ENCODE measurements at places on chromosomes 7 and 10.

DNA sequence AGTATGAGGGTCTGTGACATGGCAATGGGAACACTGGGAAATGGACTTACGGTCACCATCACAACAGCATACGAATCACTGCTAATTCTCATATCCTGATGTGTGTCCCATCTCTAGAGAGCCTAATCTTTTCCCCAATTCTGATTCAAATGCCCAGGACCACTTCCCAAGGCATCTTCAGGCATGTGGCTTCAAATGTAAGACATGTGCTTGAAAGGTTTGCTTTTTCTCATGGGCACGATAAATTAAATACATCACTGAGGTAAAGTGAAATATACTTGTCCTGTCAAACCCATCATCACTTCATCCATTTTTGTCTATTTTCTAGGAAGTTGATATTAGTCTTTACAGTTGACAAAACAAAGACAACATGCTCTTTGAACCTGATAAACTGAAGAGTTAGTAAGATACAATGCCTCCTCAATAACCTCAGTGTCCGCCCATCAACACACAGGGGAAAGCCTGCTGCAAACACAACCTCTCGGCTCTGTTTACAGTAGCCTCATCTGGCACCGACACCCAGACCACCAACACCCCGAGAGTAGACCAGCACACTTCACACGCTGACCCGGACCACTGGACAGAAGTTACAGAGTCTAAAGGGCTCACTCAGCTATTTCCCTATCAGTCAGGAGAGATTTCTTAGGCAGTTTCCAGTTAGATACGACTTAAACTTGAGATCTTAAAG is 24.8 kb downstream of the GRB10 start:
- no peak for DNase-seq

GRCh38 chr7:51611937-51612336 is 295.3 kb upstream of the COBL start:
- no peak for DNase-seq

GRCh38 chr10:30756151-30756550 is 126.6 kb upstream of the LYZL2 start:
- no peak for DNase-seq

- peak; percentile 83 for DNase-seq
Measured at GRCh38 chr7:74464931-74465886, 11.5 kb downstream of the GTF2IRD1 start.

DNA sequence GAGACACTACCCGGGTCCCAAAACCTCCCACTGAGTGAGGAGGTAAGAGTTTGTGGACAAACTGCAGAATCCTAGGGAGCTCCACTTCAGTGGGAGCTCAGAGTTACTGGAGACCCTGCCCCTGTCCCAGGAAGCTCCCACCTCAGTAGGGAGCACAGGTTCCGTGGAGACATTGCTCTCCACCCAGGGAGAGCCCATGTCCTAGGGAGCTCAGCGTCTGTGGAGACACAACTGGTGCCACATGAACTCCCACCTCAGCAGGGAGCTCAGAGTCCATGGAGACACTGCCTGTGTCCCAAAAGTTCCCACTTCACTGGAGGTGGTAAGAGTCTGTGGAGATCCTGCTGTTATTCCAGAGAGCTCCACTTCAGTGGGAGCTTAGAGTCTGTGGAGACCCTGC is 6.3 kb downstream of the MYO1G start:
- DNase-seq, result no peak

GRCh38 chr7:67478066-67478465 is 481.4 kb downstream of the TYW1 start:
- DNase-seq, result no peak

DNA sequence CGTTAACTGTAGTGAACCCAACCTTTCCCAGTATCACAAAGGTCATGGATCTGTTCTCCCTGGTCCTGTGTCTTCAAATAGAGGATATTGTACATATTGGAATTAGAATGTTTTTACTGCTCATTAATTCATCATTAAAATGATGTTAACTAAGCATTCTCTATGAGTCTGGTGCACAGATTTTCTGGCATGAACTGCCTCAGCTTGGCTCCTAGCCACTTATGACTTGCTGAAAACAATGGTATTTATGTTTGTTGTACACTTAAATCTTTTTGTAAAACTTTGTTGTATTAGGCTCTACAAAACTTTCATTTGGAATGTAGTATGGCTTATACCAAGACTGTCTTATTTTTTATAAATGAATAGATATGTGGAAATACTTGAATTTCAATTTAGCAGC is 329.4 kb downstream of the TFEC start:
- DNase-seq, result no peak

DNA sequence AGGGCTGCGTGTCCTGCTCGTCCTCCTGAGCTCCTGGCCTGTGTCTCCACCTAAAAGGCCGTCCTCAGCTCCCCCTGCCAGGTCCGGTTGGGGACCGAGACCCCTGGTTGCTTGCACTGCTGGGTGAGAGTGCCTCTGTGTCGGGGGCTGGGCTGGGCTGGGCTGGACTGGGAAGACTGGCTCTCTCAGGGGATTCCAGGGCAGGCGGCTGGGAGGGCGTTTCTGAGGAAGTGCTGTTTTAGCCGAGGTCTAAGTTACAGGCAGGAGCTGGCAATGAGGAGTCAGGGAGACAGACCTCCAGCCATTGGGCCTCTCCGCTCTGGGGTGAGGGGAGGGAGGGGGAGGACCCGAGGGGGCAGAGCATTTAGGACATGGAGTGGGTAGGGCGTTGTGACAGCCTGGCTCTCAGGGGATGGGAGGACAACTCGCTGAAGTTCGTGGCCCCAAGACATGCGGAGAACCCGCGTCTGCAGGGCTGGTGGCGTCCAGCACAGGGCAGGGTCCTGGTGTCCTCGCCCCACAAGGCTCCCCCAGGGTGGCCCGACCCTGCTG is 20.9 kb downstream of the FOXK1 start:
- no peak for DNase-seq

DNA sequence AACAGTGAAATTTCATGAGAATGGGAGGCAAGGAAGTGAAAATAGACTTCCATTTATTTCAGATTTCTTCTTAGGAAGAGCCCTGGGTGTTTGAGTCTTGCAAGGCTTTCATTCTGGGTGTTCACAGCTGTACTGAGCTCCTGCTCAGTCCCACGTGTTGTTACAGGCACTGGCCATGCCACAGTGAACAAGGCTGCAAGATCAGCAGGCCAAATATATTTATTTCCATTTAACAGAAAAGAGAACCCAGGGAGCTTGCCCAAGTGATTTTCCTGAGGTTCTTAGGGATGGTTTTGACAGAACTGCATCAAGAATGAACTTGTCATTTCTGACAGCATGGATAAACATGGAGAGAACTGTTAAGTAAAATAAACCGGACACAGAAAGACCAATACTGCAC is 54.5 kb upstream of the CD36 start:
- no peak for DNase-seq

- no peak for DNase-seq
Measured at GRCh38 chr10:88293073-88293472, 290.0 kb downstream of the RNLS start.

DNA sequence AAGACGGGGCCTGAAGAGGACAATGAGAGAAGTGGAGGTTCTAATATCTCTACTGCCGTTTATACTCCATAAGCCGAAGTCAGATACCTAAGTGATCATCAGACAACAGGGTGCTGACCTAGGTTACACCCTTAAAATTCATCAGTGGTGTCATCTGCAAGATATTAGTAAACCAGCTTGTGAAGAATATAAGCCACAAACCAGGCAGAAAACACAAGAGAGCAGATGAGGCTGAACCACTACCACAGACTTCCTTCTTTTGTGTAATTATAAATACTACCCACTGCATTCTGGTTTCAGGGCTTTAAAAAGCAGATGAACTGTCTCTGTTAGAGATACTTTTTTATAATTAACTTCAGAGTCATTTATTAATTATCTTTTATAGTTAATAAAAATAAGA is 69.0 kb upstream of the LRRC17 start:
- DNase-seq, result no peak

DNA sequence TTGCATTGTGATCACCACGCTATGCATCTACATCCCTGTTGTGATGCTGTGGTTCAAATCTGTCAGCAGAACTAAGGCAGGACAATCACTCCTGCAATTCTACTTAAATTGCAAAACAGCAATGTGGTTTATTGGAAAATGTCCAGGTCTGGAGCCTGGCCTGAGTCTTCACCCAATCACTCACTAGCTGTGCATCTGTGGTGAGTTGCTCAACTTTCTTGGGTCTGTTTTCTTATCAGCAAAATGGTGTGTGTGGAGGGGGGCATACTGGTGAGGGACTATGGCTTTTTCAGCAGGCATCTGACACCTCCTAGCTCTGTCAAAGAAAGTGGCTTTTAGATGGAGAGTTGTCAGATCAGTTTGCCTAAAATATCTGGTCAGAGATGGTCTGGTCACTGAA is 108.3 kb upstream of the FEZF1 start:
- peak; percentile 22 for DNase-seq

- no peak for DNase-seq
Measured at GRCh38 chr10:43925793-43926192, 277.1 kb upstream of the ZNF32 start.

GRCh38 chr7:69756235-69756634 is 158.0 kb downstream of the AUTS2 start:
- DNase-seq, result no peak

- DNase-seq, result no peak
Measured at GRCh38 chr10:110413903-110414547, 83.7 kb upstream of the DUSP5 start.

DNA sequence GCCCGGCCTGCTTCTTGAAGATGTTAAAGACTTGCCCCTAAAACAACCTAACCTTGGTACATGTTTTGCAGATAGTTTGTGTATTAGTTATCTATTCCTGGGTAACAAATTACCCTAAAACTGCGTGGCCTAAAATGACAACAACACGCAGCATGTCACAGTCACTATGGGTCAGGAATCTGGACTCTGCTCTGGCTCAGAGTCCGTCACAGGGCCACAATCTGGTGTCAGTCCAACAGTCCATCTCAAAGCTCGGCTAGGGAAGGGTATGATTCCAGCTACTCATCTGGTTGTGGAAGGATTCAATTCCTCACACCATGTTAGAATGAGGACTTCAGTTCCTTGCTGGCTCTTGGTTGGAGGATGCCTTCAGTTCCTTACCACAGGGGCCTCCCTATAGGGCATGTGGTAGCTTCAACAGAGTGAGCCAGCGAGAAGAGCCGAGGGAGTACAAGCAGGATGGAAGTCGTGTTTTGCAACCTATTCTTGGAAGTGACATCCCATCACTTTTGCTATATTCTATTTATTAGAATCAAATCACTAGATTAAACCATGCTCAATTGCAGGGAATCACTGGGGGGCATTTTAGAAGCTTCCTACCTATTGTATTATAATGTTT is 71.3 kb downstream of the ANLN start:
- DNase-seq, result no peak

GRCh38 chr10:7950981-7951847 is 103.3 kb upstream of the GATA3 start:
- DNase-seq, result no peak

- no peak for DNase-seq
Measured at GRCh38 chr7:1662101-1662500, 8.0 kb upstream of the ELFN1 start.

- DNase-seq, result no peak
Measured at GRCh38 chr10:29471544-29471859, 163.3 kb downstream of the SVIL start.

DNA sequence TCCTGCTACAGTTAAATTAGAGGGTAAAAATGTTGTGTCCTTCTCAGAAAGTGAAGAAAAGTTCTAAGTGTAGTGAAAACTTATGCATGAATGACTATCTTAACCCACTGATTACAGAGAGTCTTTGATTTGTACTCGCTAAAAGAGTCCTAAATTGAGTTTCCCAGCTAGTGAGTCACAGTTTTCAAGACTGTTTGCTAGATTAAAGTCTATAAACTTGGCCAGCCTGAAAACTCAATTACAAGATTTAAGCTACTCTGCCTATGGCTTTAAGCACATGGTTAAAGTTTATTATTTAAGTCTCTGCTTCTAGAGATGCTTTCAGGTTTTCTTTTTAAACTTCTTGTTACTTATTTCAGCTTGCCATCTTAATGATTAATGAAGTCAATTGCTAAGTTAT is 44.4 kb downstream of the MRPS24 start:
- DNase-seq, result no peak

DNA sequence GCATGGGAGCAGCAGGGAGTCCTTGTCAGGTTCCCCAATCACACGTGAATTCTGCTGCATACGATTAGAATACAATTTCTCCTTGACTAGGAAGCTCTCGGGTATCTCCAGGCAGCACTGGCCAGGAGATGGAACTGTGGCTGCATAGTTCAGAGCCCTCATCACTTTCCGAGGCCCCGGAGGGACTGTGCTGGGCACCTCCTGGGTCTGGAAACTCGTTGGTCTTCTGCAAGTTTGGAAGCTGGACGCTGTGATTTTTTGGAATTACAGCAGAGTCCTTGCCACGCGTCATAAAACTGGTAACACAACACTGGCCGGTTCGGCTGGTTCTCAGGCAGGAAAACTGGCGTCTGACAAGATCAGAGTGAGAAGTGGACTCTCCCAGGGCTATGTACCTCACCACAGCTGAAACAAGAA is 216.1 kb downstream of the CCDC3 start:
- DNase-seq, result no peak

GRCh38 chr7:76049295-76049694 is 1.4 kb downstream of the MDH2 start:
- peak; percentile 20 for DNase-seq

DNA sequence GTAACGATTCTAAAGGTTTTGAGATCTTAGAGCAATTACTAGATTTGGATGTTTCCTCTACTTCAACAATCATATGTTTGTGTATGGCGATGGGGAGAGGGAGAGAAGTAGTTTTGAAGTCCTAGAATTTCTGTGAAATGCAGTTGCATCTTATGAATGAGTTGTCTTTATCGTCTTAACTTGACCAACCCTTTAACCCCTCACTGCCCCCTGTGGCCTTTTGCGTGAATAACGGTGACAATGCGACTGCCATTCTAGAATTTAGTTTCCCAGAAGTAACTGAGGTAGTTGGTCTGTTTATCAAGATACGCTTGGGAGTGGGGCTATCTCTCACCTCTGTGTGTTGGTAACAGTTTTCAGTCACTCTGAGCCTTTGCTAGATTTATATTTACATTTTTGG is 204.6 kb downstream of the HDAC9 start:
- DNase-seq, result no peak

- peak; percentile 49 for DNase-seq
Measured at GRCh38 chr10:95260397-95260881, 30.4 kb downstream of the PDLIM1 start.

DNA sequence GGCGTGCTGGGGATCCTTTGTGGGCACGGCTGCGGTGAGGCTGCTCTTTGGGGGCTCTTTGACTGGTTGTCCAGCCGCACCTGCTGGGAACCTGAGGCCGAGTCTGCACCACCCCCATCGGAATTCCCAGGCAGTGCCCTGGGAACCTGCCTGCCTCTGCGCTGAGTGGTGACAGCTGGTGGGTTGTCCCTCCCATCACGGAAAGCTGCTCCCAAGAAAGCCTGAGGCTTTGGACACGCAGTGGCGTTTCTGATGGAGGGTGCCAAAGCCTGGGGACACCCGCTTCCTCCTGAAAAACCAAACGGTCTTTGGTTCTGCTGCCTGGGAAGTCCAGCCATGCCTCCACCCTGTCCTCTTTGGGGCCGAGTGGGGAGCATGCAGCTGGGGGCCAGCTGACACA is 21.4 kb upstream of the SHH start:
- peak; percentile 54 for DNase-seq
